Activated CD4-positive, alpha-beta T cell treated with anti-CD3 and anti-CD28 coated beads, Interleukin-2, amount 10 ng/mL, durations not matched to agents 24 days and 14 days (primary cell): ENCODE measurements at places on chromosomes 3 and 15. TPM values are rescaled to one million over a fixed set of nuclear protein-coding genes. Genes with fewer than 3 reads are reported as not detected.

The ERC2 gene
- total RNA-seq = 0.19 TPM in 1 of 2 replicates, not detected in the other

The GADL1 gene
- not detected in 2 replicates for total RNA-seq

The POTEB gene
- not detected in 2 replicates for total RNA-seq

The CELSR3 gene
- 14.5 and 15.2 TPM in 2 replicates for total RNA-seq

The PLCB2 gene
- 82.7 and 95.7 TPM in 2 replicates for total RNA-seq
